GM23248 (cell line): ENCODE measurements at places on chromosomes 2 and 18. TPM values are rescaled to one million over a fixed set of nuclear protein-coding genes. Genes with fewer than 3 reads are reported as not detected.

DNA sequence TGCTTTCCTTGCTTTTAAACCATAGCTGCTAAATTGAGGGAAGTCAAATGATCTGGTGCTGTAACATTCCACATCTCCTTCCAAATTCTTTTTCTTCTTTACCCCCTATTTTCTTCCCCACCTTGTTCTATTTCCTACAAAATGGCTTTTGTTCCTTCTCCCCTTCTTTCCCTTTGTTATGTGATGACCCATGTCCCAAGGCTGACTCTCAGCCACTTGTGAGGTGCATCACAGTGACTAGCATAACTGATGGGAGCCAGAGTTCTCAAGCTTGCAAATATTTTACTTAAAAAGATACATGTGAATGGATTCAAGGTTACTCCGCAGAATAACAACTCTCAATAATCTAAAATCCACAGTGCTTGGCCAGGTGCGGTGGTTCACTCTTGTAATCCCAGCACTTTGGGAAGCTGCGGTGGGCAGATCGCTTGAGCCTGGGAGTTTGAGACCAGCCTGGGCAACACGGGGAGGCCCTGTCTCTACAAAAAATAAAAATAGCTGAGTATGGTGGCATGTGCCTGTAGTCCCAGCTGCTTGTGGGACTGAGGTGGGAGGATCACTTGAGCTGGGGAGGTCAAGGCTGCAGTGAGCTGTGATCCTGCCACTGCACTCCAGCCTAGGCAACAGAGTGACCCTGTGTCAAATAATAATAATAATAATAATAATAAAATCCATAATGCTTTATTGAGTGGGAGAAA lies 100.1 kb upstream of the CERS6 start:
- DNase-seq = no peak

DNA sequence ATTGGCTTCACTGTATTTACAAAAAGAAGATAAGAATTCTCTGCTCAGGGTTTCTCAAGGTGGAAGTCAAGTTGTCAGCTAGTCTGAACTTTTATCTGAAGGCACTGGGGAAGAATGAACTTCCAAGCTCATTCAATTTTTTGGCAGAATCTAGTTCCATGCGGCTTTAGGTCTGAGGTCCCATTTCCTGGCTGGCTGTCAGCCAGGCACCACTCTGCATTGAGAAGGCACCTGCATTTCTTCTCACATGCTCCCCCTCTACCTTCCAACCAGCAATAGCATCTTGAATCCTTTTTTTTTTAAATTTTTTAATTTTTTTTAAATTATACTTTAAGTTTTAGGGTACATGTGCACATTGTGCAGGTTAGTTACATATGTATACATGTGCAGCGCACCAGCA lies 46.2 kb upstream of the RPE start:
- no peak for DNase-seq

DNA sequence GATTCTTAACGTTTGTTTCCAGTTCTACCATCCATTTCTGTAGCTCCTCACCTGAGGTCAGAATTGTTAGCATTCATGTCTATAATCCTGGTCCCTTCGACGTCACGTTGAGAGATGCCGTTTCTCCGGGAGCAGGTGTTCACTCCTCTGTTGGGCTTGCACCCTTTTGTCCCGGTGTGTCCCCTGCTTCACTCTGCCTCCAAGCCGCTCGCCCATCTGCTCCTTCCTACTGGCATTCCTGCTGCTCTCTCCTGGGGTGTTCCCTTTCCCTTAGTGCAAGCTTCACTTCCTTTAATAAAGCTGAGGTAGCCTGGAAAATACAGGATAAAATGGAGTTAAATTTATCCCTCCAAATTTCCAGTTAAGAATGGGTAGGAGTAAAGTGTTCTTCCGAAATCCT lies 61.9 kb upstream of the CABYR start:
- no peak for DNase-seq

GRCh38 chr2:8154270-8154669 lies 527.6 kb upstream of the ID2 start:
- no peak for DNase-seq

DNA sequence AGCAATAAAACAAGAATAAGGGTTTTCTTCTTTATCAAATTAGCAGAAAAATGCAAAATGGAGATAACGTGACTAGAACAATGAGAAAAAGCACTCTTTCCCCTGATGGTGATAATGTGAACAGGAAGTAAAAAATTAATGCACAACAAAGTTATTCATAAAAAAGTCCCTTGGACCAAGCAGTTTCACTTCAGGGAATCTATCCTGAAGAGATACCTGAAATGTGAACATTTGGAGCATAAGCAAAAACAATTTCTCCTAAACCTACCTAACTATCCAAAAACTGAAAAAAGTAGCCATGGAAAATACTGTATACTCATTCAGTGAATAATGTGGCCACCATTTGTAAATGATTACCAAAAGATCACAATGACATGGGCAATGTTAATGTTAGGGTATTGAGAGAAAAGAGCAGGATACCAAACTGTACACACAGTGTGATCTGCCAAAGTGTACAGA lies 48.7 kb downstream of the TRIP12 start:
- no peak for DNase-seq

INO80B gene
- 10.9 and 32.5 TPM in 2 replicates for total RNA-seq

DNA sequence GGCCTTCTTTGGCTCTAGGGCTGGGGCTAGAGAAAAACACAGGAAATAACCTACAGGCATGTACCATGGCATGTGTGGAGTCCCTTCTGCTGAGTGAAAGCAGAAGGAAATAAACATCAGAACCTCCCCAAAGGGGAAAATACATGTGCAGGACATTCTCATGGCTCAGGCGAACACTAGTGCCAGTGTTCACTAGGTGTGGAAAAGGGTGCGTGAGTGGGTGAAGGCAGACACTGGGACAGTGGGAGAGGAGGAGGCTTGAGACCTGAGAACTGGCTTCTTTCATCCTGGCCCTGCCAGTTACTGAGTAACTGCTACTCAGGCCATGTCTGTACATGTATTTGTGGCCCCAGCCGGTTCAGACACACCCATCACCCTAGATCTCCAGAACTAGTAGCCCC lies 268.2 kb downstream of the PRKCE start:
- no peak for DNase-seq

- DNase-seq = no peak
Measured at GRCh38 chr2:26687328-26687727, 5.2 kb upstream of the KCNK3 start.

GRCh38 chr2:55017880-55018279 lies 32.4 kb downstream of the RTN4 start:
- no peak for DNase-seq

GRCh38 chr18:37568671-37569070 lies 3.1 kb upstream of the CELF4 start:
- DNase-seq = no peak

- peak; percentile 89 for DNase-seq
Measured at GRCh38 chr2:120820953-120821279, 85.2 kb downstream of the GLI2 start.

- peak; percentile 96 for DNase-seq
Measured at GRCh38 chr18:42048158-42048557, 93.1 kb downstream of the PIK3C3 start.

DNA sequence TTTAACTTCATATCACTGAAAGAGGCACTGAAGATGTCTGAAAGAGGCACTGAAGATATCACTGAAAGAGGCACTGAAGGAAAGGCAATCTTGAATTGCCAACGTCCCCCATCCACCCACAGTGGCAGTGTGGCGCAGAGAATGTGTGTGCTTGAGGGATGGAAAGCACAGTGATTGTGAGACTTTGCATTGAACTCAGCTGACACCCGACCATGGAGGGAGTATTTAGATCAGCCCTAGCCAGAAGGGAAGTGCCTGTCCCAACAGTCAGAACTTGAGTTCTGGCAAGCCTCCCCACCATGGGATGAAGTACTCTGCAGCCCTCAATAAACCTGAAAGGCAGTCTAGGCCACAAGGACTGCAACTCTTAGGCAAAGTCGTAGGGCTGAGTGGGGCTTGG lies 33.8 kb downstream of the MAP4K3 start:
- no peak for DNase-seq

- DNase-seq = no peak
Measured at GRCh38 chr18:50465211-50466153, 90.6 kb downstream of the SKA1 start.

- no peak for DNase-seq
Measured at GRCh38 chr18:13684546-13684945, 41.8 kb downstream of the FAM210A start.

DNA sequence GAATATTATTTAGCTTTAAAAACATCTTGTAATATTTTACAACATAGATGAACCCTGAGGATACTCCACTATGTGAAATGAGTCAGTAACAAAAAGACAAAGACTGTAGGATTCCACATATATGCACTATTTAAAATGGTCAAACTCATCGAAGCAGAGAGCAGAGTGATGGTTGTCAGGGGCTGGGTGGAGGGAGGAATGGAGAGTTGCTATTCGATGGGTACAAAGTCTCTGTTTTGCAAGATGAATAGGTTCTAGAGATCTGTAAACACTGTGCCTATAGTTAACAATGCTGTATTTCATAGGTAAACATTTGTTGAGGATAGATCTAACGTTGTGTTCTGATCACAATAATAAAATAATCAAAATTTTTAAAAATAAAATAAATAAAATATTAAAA lies 1675.9 kb upstream of the CELF4 start:
- no peak for DNase-seq

DNA sequence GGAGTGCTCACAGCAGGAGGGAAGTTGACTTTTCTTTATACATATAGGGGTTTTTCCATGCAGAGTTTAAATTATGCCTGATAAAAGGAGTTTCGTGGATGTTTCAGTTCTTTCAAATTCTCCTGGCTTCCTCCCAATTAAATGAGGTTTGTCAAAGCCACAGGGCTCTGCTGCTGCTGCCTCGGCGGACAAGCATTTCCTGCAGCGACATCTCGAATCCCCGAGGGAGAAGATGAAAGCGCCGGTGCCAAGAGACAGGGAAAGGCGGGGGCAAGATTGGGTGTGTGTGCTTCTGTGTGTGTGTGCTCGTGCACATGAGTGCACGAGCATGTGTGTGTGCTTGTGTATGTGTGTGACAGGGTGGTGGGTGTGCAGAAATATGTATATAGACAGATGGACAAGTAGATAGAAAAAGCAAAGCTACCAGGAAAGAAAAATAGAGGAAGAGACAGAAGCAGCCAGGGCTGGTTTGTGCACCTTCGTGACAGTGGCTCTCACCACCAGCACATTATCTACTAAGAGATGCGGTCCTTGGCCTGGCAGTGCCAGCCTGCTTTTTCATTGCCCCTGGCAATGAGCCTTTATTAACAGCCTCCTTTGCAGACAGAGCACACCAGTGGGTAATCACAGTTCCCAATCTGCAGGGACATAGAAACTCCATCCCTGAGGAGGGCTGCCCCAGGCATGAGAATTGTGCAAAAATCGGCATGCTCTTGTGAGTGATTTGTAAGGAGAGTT lies 76.2 kb downstream of the CDK15 start:
- peak; percentile 75 for DNase-seq

- peak; percentile 98 for DNase-seq
Measured at GRCh38 chr2:46334389-46335271, 37.4 kb downstream of the EPAS1 start.

DNA sequence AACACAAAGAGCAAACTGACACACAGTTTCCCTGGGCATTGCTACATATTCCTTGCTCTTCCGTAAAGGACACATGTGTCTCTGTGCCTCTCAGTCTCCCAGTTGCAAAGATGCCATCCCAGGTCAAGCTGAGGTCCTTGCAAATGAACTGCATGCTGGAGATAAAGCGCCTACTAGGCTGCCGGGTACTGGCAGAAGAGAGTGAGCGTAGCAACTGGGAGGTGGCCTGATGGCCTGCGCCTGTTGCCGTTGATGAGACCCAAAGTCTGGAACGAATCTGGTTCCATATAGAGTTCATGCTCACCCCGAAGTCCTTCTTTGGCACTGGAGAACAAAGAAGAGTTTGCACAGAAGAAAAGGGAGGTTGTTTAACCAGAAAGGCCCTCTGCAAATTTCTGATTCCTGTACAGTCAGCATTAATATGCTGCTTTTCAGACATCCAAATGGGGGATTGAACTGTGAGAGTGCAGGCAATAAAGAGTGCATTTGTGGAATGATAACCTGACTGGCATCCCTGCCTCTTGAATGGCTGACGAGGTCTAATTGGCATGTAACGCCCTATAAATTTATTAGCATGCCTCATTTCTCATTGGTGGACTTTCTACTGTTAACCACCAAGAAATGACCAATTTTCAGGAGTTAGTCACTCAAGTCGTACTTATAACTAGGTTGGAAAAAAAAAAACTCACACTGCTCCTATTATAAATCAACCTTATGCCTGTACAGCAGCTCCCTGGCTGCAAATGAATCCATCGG lies 78.7 kb downstream of the GBX2 start:
- DNase-seq = peak; percentile 7

DNA sequence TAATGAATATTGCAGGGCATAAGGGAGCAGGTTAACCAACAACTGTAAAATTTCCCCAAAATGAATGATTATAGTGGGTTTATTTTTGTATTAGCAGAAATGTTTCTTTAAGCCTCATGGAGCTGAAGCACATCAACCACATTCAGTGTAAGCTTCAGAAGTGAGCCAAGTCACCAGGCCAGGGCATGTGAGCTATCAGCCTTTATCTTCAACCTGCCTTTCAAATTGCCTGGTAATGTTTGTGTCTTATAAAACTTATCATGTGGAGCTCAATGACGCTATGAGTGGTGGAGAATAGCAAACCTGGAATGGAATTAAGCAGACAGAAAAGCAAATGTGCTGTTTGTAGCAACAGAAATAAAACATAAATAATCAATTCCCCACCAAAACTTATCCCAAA lies 1068.4 kb downstream of the LRP1B start:
- DNase-seq = no peak

- DNase-seq = no peak
Measured at GRCh38 chr2:26687801-26688200, 4.7 kb upstream of the KCNK3 start.

DNA sequence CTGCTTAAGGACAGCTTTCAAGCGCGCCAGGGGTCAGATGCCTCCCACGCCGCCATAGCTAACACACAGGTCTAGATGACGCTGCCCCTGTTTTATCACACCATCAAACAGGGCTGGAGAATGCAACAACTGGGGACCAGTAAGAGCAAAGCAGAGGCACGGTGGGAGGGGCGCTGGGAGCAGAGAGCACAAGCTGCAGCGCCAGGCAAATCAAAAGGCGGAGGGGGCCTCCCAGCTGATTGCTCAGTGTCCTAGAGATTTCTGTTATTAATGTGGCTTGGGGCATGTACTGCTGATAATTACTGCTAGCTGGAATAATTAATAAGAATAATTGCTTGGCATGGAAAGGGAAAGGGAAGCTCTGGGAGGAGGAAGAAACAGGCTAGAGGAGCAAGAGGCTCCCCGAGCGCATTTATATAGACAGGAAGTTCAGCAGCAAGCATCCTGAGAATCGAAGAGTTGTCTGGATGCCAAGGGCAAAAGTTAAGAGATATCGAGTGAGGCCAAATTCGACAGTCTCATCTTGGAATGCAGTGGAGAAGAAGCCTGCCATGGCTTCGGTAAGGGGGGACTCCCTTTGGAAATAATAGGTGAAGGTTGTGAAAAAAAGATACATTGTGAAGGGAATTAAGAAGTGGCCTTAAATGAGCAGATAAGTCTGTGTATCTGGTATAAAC lies 104.5 kb upstream of the ZNF521 start:
- DNase-seq = no peak

DNA sequence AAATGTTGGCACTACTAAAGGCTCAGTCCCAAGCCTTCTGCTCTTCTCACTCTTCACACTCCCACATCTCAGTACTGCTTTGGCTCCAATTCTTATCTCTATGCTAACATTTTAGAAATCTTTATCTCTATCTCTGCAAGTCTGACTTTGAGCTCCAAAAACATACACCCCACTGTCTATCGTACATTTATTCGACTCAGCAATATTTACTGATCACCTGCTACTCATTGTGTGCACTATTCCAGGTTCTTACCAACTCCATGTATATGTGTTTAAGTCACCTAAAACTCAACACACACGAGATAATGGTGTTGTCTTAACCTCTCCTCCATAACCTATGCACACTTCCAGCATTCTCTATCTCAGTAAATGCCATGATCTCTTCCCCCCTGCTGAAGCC lies 268.2 kb upstream of the CRIM1 start:
- DNase-seq = no peak
